H9 (cell line): ENCODE measurements at places on chromosomes 11 and 22. TPM values are rescaled to one million over a fixed set of nuclear protein-coding genes. Genes with fewer than 3 reads are reported as not detected.

SOX10 gene
- total RNA-seq = 2.1 and 2.4 TPM in 2 replicates

MRPL23 gene
- total RNA-seq = 65.3 and 67.3 TPM in 2 replicates

UPK3A gene
- not detected in 2 replicates for total RNA-seq

SLC22A8 gene
- not detected in 2 replicates for total RNA-seq
